Upper lobe of left lung (tissue), 6 donors: ENCODE measurements at places on chromosomes 5 and 9. TPM values are rescaled to one million over a fixed set of nuclear protein-coding genes. Genes with fewer than 3 reads are reported as not detected.

PPIP5K2 gene
- total RNA-seq, result 46.7 TPM

DNA sequence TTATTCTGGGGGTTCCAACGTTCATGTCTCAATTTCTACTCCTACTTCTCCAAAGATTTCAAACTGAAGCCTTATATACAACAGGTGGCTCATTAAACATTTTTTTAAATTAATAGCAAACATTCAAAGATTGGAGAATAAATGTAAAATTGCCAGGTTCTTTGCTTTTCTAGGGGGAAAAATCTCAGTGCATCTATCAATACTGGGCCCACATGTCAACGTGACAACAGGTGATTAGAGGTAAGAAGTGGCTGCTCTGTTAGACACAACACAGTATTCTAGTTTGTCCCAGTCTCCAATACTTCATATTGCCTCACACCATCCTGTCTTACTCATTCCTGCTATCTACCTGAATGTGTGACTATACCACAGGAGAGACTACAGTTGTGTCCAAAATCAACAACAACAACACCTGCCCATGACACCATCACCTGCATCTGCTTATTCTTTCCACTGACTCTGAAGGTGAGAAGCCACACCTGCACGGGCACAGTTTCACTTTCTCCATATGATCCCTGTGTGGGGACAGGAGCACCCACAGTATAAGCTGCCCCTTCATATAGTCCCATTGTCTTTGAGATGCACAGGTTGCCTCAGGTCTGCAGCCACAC, 110.2 kb downstream of the LHFPL2 start:
- no peaks in the 10 kb centered on the region for H3K27me3 ChIP-seq
- H3K36me3 ChIP-seq, result no peaks in the 10 kb centered on the region
- no peak overlapping the region for H3K27ac ChIP-seq

DNA sequence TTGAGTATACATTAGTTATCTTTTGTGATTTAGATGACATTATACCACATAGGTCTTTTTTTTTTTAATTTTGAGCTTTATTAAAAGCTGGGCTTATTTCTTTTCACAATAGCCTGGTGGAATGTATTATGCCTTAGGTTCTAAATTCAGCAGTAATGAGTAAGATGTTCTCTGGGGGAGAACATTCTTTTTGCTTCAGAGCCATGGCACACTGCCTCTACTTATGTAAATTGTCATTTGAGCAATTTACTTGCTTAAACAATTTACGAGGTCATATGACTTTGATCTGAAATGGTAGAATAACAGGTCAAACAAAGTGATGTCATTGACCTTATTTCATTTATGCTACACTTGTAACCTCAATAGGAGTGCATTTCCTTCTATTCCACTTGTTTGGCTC, 154.2 kb downstream of the FOCAD start:
- peaks cover 14% of the 10 kb centered on the region for H3K4me1 ChIP-seq
- H3K36me3 ChIP-seq, result no peaks in the 10 kb centered on the region
- H3K4me3 ChIP-seq, result no peak overlapping the region
- DNase-seq, result no peak
- no peak overlapping the region for H3K27ac ChIP-seq

DNA sequence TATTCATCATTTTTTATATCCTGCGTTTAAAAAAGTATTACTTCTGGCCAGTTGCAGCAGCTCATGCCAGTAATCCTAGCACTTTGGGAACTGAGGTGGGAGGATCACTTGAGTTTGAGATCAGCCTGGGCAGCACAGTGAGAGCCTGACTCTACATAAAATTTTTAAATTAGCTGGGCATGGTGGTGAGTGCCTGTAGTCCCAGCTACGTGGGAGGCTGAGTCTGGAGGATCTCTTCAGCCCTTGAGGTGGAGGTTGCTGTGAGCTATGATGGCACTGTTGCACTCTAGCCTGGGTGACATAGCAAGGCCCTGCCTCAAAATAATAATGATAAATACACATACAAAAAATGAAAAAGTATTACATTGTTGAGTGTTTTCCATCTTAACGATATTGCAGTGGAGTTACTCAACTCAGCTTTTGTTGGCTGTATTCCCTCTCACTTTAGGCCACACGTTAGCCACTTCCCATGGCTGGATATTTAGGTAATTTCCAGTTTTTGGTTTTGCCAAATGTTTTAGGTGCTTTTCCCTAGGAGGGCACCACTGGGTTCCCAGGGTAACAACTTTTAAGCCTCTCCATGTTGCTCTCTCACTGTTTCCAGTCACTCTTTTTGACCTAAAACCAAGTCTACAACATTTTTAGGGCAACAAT, 20.6 kb downstream of the SHB start:
- no peaks in the 10 kb centered on the region for H3K27me3 ChIP-seq
- no peaks in the 10 kb centered on the region for H3K36me3 ChIP-seq
- H3K4me1 ChIP-seq, result peaks cover 38% of the 10 kb centered on the region

- no peak for DNase-seq
- no peaks in the 10 kb centered on the region for H3K36me3 ChIP-seq
- peaks cover 44% of the 10 kb centered on the region for H3K4me1 ChIP-seq
- no peak overlapping the region for H3K27ac ChIP-seq
Measured at GRCh38 chr5:72818866-72819534, 2.5 kb downstream of the TNPO1 start.

DNA sequence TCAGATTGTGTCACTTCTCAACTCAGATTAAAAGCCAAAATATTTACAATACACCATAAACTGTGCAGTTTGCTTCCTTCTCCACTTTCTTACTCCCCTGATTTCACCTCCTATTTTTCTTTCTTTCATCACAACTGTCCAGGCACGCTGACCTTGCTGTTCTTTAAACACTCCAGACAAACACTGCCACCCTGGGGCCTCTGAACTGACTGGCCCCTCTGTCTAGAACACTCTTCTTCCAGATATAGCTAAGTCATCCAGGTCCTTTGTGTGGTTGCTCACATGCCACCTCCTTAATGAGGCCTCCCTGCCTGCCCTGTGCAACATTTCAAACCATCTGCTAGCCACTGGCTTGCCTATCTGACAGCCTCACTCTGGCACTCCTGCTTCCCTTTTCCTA, 46.6 kb downstream of the ATG10 start:
- H3K27me3 ChIP-seq, result no peaks in the 10 kb centered on the region
- H3K27ac ChIP-seq, result no peak overlapping the region
- H3K36me3 ChIP-seq, result no peaks in the 10 kb centered on the region
- H3K4me3 ChIP-seq, result no peak overlapping the region

DNA sequence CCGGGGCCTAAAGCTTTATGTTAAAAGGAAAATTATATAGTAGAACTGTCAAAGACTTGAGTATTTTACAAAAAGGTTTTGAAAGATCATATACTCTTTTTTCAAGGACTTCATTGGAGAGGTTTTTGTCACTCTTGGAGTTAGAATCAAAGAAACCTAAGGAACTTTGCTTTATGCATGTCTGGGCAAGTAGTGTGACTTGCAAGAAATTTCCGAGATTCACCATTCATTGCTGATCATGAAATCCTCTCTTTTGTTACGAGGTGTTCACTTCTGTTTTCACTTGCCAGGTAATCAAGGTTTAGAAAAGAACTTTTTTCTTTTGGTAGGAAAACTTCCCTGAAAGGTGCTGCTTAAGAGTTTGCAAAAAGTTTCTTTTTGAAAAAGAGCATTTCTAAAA, 64.8 kb downstream of the NUP214 start:
- no peaks in the 10 kb centered on the region for H3K27me3 ChIP-seq
- DNase-seq, result no peak
- H3K36me3 ChIP-seq, result peaks cover 44% of the 10 kb centered on the region
- no peaks in the 10 kb centered on the region for H3K4me1 ChIP-seq

PRDM9 gene
- total RNA-seq, result not detected

GRCh38 chr9:113484258-113484730, 20.8 kb downstream of the RGS3 start:
- peaks cover 14% of the 10 kb centered on the region for H3K4me1 ChIP-seq
- H3K36me3 ChIP-seq, result no peaks in the 10 kb centered on the region
- H3K27me3 ChIP-seq, result no peaks in the 10 kb centered on the region
- no peak overlapping the region for H3K27ac ChIP-seq

KCNT1 gene
- 0.40 TPM for total RNA-seq

GRCh38 chr5:131747180-131748105, 49.4 kb downstream of the FNIP1 start:
- peaks cover 8% of the 10 kb centered on the region for H3K4me1 ChIP-seq
- H3K27me3 ChIP-seq, result no peaks in the 10 kb centered on the region
- H3K36me3 ChIP-seq, result peaks cover 4% of the 10 kb centered on the region
- DNase-seq, result no peak
- H3K4me3 ChIP-seq, result no peak overlapping the region

LCN15 gene
- total RNA-seq, result not detected

PPP3R2 gene
- total RNA-seq, result not detected

FCN1 gene
- total RNA-seq, result 23.7 TPM

DNA sequence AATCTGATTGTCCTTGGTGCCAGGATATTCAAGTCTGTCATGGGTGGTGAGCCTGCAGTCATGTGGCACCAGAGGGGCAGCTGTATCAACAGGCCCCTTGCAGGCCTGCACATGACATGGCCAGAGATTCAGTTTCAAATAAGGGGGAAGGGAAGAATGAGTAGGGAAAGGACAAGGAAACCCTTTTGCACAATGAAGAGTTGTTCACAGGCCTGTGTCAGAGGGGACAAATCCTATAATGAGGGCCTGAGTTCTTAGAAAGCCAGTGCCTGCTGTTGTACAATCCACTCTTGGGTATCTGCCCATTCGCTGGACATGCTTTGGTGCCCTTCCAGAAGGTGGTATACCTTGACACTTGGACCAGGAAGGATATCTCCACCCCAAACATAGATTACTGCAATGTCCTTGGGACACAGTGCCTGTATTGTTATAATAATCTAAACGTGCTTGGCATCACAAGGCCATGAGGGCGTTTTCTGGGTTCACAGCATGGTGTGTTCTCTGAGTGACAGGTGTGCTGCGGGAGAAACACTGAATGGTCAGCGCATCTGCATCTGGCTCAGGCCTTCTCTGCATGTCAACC, 1.9 kb upstream of the TMEM171 start:
- peaks cover 10% of the 10 kb centered on the region for H3K27me3 ChIP-seq
- no peaks in the 10 kb centered on the region for H3K36me3 ChIP-seq
- no peak overlapping the region for H3K4me3 ChIP-seq
- H3K4me1 ChIP-seq, result peaks cover 16% of the 10 kb centered on the region

DNA sequence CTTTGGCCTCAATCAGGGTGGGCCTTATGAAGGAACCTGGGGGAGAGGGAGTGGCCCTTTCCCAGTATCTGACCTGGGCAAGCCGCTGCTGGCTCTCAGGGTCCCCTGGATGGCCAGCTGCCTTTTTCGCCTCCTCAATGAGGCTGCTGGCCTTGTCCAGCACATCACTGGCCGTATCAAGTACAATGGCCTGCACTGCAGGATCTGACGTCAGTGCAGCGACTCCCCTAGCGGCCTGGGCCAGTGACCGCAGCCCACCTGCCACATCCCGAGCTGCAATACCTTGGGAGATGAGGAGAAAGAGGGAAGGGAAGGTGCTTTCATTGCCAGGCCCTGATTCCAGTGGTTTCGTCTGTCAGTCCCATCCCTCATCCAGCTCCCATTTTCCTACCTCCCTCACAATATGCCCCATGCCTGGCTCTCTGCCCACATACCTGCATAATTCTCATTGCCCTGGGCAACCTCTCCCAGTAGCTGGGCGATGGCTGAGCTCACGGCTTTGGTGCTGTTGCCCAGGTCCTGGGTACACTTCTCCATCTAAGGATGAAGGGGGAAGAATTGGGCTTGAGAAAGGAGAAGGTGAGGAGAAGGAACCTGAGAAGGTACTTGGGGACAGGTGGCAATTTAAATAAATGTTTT, 19.1 kb downstream of the TLN1 start:
- H3K27me3 ChIP-seq, result no peaks in the 10 kb centered on the region
- H3K4me3 ChIP-seq, result no peak overlapping the region

- no peak overlapping the region for H3K4me3 ChIP-seq
- H3K4me1 ChIP-seq, result no peaks in the 10 kb centered on the region
- DNase-seq, result no peak
- H3K27me3 ChIP-seq, result no peaks in the 10 kb centered on the region
Measured at GRCh38 chr5:60243713-60244112, 350.2 kb upstream of the PDE4D start.

- no peak overlapping the region for H3K4me3 ChIP-seq
- H3K36me3 ChIP-seq, result no peaks in the 10 kb centered on the region
- H3K27me3 ChIP-seq, result no peaks in the 10 kb centered on the region
- no peak for DNase-seq
Measured at GRCh38 chr9:114308361-114308950, 14.4 kb upstream of the ORM1 start.

DNA sequence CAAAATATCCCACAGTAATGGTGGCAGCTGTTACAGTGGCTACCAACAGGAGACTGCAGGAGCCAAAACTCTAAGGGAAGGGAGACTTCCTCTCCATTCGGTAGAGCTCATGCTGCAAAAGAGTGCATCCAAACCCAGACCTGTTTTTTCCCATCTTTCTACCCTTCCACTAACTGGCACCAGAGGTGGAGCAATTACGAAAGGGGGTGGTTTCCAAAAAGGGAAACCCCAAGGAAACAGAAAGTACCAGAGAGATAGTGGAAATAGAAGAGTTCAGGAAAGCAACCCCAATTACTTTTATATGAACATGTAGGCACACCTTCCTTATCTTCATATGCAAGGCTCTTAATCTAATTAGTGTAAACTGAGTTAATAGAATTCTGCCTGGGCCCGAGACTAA, 7.3 kb upstream of the WDR41 start:
- no peak overlapping the region for H3K4me3 ChIP-seq
- no peaks in the 10 kb centered on the region for H3K4me1 ChIP-seq
- H3K27ac ChIP-seq, result no peak overlapping the region
- no peaks in the 10 kb centered on the region for H3K27me3 ChIP-seq
- H3K36me3 ChIP-seq, result no peaks in the 10 kb centered on the region

NMUR2 gene
- 0.09 TPM for total RNA-seq

- no peaks in the 10 kb centered on the region for H3K36me3 ChIP-seq
- H3K4me1 ChIP-seq, result no peaks in the 10 kb centered on the region
- H3K27ac ChIP-seq, result no peak overlapping the region
- no peak for DNase-seq
Measured at GRCh38 chr5:75756981-75757380, 39.7 kb upstream of the POC5 start.

GRCh38 chr5:174294891-174295620, 249.6 kb downstream of the NSG2 start:
- no peaks in the 10 kb centered on the region for H3K36me3 ChIP-seq
- no peaks in the 10 kb centered on the region for H3K27me3 ChIP-seq
- no peak overlapping the region for H3K4me3 ChIP-seq
- no peak for DNase-seq
- no peak overlapping the region for H3K27ac ChIP-seq
- no peaks in the 10 kb centered on the region for H3K4me1 ChIP-seq

DNA sequence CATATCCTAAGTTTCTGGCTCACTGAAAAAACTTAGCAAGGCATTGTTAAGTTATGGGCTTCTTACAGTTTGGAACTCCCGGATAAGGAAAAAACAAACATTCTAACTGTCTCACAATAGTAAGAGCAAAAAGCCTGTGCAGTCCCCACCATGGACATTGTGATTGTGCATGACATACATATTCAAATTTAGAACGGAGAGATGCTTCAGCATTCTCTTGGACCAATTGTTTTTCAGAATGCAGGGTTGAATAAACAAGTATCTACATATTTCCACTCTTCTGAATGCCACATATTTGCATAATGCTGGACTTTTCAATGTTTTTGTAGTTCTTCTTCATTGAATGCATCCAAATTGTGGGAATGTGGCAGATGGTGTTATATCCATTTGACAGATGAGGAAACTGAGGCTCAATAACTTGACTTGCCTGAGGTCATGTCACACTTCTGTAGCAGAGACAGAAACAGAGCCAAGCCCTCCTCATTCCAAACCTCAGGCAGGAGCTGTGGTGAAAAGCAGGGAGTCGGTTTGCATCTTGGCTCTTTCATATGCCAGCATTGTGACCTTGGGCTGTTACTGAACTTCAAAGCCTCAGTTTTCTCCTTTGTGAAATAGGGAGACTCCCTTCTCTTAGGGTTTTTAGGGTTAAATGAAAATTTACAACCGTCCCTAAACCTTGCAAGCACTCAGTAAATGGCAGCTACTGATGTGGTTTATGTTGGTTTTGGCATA, 95.1 kb downstream of the IQGAP2 start:
- H3K27me3 ChIP-seq, result no peaks in the 10 kb centered on the region
- no peak overlapping the region for H3K27ac ChIP-seq
- no peaks in the 10 kb centered on the region for H3K36me3 ChIP-seq
